Effector memory CD4-positive, alpha-beta T cell (primary cell): ENCODE measurements at places on chromosomes 3 and 15.
A peak's percentile ranks its signal among the peaks of the same experiment; 100 is the strongest.

DNA sequence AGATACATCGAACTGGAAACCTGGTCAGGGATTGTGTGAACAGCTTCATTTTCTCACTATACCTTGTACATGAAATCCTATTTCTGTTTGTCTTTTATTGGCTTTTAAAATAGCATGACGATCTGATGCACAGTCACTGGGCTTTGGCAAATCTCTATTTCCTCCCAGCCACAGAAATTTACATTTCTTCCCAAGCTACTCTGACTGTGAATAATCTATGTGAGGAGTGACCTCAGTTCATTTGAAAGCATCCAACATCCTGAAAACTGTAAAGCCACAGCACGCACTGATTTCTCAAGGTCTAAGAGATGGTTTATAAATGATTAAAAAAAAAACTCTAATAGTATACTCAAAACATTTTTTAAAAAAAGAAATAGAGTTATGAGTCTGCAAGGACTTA is 450.3 kb downstream of the IL5RA start:
- DNase-seq = no peak
- H3K4me1 ChIP-seq = no peaks in the 10 kb centered on the region
- no peaks in the 10 kb centered on the region for H3K27me3 ChIP-seq
- no peak overlapping the region for H3K27ac ChIP-seq
- H3K36me3 ChIP-seq = no peaks in the 10 kb centered on the region
- H3K4me3 ChIP-seq = no peak overlapping the region

DNA sequence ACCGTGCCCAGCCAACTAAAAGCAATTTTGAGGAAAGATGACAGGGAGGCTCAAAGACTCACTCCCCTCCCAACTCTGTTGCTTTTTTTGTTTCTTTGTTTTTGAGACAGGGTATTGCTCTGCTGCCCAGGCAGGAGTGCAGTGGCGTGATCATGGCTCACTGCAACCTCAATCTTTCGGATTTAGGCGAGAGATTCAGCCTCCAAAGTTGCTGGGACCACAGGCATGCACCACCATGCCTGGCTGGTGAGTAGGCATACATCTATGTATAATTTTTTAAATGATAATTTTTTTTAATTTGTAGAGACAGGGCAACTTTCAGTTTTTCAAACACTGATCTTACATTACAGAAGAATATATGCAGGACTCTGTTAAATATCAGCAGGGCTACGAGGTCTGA is 15.8 kb upstream of the THUMPD3 start:
- no peak for DNase-seq
- no peaks in the 10 kb centered on the region for H3K4me1 ChIP-seq
- no peaks in the 10 kb centered on the region for H3K36me3 ChIP-seq
- H3K27me3 ChIP-seq = no peaks in the 10 kb centered on the region
- H3K4me3 ChIP-seq = no peak overlapping the region
- H3K27ac ChIP-seq = no peak overlapping the region

- H3K4me1 ChIP-seq = no peaks in the 10 kb centered on the region
- DNase-seq = no peak
- H3K4me3 ChIP-seq = no peak overlapping the region
Observed at GRCh38 chr3:162007722-162008121, 511.1 kb downstream of the OTOL1 start.

DNA sequence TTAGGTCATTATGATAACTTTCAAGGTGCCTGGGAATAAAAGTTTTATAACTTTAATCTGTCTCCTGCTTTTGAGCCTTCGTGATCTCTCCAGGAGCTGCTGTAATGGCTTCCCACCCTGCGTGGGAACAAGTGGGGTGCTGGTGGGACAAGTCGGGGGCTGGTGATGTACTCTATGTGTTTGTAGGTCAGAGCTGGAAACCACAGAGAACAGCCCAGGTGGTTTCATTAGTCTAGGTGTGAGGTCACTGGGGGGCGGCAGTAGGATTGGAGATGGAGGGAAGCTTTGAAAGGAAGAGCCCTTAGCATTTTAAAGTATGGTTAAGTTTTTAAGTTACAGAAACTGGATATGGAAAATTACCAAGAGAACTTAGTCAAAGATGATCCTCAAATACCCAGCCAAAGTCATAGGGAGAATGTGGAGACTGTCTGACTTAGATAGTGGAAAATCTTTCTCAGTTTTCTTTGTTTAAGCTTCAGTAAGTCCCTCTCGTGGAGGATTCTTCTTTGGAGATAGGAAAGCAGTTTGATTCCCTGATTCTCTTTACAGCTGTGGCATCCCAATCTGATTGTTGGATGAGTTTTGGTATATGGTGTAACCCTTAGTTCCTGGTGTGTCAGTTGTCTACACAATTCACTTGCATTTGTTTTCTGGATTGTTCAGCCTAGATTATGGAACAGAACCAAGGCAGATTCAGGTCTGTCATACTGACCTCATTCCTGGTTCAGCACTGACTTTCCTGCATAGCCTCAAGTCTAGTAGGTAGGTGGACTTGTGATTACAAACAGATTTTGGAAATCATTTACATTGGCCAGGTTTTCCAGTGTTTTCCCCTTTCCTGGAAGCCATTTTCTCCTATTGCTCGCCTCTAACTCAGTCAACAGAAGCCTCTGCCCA is 115.6 kb downstream of the FNDC3B start:
- H3K27ac ChIP-seq = no peak overlapping the region
- no peak overlapping the region for H3K4me3 ChIP-seq
- peaks cover 8% of the 10 kb centered on the region for H3K4me1 ChIP-seq
- H3K27me3 ChIP-seq = no peaks in the 10 kb centered on the region

GRCh38 chr3:102529452-102529851 is 94.6 kb downstream of the ZPLD1 start:
- no peak overlapping the region for H3K4me3 ChIP-seq
- DNase-seq = no peak
- H3K27ac ChIP-seq = no peak overlapping the region
- no peaks in the 10 kb centered on the region for H3K36me3 ChIP-seq
- no peaks in the 10 kb centered on the region for H3K27me3 ChIP-seq

- H3K4me3 ChIP-seq = no peak overlapping the region
- no peak overlapping the region for H3K27ac ChIP-seq
- no peaks in the 10 kb centered on the region for H3K4me1 ChIP-seq
- H3K27me3 ChIP-seq = no peaks in the 10 kb centered on the region
Observed at GRCh38 chr3:179853176-179853575, 183.6 kb downstream of the PEX5L start.

DNA sequence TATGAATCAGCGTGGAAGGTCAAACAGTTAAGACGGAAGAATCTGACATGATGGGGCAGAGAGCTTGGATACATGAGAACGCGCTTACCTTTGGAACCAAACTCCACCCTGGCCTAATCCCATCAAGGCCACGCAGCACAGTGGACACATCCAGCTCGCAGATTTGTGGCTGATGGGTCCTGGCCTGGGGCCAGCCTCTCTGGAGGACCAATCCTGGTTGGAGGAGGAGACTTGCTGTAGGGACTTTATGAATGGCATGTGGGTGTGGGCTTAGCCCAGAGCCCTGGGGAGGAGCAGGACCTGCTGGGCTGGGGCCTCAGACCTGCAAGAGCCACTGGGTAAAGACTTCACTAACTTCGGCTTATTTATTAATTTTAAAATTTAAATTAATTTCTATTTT is 73.4 kb upstream of the ANKRD34C start:
- no peaks in the 10 kb centered on the region for H3K36me3 ChIP-seq
- DNase-seq = no peak
- peaks cover 5% of the 10 kb centered on the region for H3K27me3 ChIP-seq
- H3K4me1 ChIP-seq = no peaks in the 10 kb centered on the region
- no peak overlapping the region for H3K27ac ChIP-seq

DNA sequence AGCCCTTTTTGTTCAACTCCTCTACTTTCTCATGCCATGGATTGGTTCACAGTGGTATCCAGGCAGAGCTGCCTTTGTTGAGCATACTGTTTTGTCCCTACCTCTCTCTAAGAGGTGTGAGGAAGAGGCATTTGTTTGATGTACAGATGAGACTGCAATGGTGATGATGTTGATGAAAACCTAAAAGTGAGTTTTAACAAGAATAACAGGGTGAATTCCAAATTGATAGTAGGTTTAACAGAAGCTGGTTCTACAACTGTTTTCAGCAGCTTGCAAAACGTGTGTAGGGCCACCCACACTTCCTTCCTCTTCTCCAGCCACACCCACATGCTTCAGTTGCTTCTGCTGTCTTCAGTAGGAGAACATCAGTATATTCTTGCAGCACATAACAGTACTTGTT is 10.2 kb downstream of the SNRK start:
- DNase-seq = peak; percentile 45
- H3K4me3 ChIP-seq = peak overlapping the region; percentile 41
- no peaks in the 10 kb centered on the region for H3K36me3 ChIP-seq
- peak overlapping the region; percentile 64 for H3K27ac ChIP-seq

GRCh38 chr3:162769564-162769963 is 1273.0 kb downstream of the OTOL1 start:
- H3K4me1 ChIP-seq = no peaks in the 10 kb centered on the region
- H3K27ac ChIP-seq = no peak overlapping the region
- H3K27me3 ChIP-seq = no peaks in the 10 kb centered on the region
- no peak for DNase-seq
- H3K36me3 ChIP-seq = no peaks in the 10 kb centered on the region
- H3K4me3 ChIP-seq = no peak overlapping the region

DNA sequence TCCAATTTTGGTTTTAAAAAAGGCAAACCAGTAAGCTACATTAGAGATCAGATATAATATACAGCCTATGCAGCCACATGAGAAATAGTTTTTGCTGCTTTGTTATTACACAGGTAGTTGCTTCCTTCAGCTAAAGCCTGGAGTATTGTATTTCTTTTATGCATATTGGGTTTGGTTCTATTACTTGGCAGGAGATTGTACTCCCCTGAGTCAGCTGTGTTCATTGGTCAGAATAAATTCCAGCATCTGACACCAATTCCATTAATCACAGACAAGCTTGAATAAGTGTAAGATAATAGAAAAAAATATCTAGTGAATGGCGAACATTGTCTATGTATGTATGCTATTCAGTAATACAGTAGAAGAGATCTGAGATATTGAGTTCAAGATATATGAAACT is 26.1 kb upstream of the ZCWPW2 start:
- no peak overlapping the region for H3K27ac ChIP-seq
- no peaks in the 10 kb centered on the region for H3K27me3 ChIP-seq
- H3K36me3 ChIP-seq = peaks cover 9% of the 10 kb centered on the region
- DNase-seq = no peak

DNA sequence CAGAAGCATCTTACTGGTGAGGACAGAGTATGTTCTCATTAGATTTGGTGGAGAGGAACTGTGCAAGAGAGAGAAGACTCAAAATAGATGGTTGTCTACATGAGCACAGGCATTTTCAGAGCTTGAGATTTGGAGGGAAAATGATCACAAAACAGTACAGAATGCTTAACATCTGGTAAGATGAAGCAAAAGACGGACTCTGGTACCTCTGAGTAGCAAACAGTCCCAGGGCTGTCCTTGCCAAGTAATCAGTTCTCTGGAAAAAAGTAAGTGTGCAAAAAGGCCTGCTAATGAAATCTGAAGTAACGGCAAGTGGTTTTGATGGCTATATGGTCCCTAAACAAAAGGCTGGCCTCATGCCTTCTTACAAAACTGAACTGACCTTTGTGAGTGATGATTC is 414.2 kb downstream of the CNTN4 start:
- no peak for DNase-seq
- no peaks in the 10 kb centered on the region for H3K27me3 ChIP-seq
- H3K27ac ChIP-seq = no peak overlapping the region
- no peaks in the 10 kb centered on the region for H3K4me1 ChIP-seq
- H3K36me3 ChIP-seq = no peaks in the 10 kb centered on the region
- H3K4me3 ChIP-seq = no peak overlapping the region

DNA sequence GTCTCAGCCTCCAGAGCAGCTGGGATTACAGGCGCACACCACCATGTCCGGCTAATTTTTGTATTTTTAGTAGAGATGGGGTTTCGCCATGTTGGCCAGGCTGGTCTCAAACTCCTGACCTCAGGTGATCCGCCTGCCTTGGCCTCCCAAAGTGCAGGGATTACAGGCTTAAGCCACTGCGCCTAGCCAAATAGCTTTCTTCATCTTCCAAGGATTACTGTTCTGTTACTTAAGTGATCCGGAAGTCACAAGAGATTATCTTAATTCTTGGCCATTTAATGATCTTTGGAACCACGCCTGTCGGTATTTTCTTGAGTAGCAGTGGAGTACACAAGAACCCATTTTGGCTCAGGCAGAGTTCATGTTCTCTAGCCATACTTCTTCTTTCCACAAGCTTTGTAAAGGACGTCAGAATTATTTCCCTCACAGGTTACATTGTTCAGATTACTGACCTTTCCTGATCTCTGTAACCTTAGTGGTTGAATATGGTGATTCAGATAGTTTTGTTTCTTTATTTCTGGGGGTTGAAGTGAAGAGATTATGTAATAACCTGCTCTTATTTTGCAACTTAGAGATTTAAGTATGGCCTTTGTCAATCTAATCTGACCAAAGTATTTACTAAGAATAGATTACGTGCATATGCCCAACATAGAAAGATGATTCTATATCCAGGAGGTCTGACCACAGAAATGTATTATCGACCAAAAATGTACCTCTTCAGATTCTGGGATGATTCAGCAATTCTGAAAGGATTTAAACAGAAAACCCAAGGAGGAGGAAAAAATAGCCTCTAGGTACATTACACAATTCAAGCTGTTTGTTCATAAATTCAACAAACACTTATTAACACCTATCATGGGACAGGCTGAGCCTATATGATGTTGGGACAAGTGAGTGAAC is 132.2 kb downstream of the GREM1 start:
- H3K27me3 ChIP-seq = no peaks in the 10 kb centered on the region
- no peak overlapping the region for H3K27ac ChIP-seq
- no peak for DNase-seq
- no peaks in the 10 kb centered on the region for H3K36me3 ChIP-seq
- no peaks in the 10 kb centered on the region for H3K4me1 ChIP-seq

DNA sequence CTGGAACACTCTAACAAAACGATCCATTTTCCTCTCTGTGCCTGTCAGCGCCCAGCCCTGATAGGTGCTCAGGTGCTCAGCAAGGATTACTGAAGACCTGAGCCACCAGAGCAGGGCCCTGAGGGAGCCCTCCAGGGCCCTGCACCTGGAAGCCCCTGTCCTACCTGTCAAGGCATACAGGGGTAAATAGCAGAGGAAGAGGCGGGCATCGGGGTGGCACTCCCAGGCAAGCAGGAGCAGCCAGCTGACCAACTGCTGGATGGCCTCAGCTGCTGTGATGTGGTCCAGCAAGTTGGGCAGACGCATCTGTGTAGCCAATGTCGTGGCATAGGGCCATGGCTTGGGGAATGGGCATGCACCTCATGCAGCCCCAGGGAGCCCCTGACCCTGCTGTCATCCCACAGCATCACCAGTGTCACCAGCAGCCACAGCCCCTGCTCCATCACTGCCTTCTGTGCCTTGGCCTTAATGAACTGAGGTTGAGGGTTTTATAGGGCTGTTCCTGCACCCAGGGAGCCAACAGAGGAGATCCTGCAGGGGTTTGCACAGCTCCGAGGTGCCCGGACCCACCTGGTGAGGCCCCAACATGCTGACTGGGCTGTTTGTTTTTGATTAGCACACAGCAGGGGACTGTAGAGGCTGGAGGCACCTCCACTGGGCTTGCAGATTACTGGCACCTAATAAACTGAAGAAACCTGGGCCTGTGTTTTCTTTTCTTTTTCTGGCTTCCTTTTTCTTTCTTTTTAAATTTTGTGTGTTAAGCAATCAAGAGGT is 7.9 kb upstream of the WDR6 start:
- no peaks in the 10 kb centered on the region for H3K4me1 ChIP-seq
- peaks cover 4% of the 10 kb centered on the region for H3K36me3 ChIP-seq
- H3K4me3 ChIP-seq = no peak overlapping the region
- H3K27me3 ChIP-seq = no peaks in the 10 kb centered on the region
